CD4-positive, alpha-beta T cell treated with Interleukin-17A for 4 hours (primary cell): ENCODE measurements at places on chromosomes 3 and 15.

DNA sequence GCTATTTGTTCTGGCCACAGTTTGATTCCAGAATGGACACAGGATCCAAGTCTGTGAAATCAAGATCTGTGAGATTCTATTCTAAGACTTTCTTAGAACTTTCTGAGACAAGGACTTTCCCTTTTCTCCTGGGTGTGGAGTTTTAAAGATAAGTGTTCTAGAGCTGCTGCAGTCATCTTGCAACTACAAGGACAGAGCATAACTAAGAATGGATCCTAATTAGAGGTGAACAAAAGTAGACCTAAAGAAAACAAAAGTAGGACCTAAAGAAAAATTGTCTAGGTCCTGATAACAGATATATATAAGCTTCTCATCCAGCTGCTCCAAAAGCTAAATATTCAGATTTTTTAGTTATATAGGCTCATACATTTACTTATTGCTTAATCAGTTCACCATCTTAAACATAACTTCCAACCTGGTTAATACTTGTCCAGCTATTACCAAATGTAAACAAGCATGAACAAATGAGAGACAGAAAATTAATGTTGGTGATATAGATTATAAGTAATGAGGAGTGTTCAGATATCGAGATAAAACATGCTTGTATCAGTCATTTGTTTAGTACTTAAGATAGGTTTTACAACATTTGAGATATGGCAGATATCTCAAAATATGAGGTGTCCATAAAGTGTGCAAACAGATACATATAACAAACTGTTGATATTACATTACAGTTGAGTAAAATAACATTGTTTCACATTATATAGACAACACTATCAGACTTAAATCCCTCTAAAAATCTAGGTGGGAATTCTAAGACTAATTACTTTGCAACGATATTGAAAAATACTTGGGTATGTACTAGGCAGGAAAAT, 75.1 kb downstream of the CD200 start:
- DNase-seq: no peak

DNA sequence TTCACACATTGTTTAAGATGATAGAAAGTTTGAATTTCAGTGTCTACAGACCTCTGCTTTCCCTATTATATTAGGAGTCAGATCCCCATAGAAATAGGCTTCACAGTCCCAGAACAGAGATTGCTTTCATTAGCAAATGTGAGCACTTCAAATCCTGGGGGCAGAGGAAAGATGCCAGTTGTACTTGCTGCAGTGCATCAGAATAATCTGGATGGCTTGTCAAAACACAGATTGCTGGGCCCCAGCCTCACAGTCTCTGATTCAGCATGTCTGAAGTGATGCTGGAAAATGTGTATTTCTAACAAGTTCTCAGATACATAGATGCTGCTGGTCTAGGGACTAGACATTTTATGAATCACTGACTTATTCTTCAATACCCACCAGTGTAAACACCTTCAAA, 375.2 kb downstream of the FGF12 start:
- DNase-seq: no peak

DNA sequence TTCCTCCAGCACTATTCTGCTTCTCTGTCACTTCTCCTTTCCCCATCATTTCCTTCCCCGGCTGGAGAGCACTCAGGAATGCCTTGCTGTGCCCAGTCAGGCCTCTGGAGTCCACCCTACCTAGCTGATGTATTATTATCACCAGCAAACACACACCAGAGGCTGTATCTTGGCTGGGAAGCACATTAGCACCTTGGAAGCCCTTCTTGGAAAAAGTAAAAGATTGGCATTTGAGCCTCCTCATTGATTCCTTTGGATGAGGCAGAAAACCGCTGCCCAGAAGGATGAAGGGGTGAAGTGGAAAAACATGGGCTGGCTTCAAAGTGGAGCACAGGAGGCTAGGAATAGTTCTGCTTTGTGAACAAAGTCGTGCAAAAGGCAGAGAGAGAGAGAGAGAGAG, 244.3 kb downstream of the RPLP1 start:
- no peak for DNase-seq

- DNase-seq: no peak
Observed at GRCh38 chr15:56891852-56892440, 26.5 kb upstream of the TCF12 start.

DNA sequence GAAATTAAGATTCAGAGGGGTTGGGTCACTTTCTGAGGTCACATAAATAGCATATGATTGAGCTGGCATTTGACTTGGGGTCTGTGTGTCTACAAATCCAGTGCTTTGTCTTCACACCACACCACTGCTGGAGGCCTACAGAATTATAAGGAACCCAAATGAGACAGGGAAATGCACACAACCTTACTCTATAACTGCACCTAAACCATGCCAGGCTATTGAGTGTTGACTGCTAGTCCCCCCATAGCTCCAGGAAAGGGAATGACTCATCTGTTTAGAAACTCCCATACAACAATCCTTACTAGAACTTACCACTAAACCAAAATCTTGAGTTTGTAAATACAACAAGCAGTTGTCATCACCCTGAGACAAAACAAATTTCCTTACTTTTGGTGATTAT, 16.9 kb upstream of the TSC22D2 start:
- DNase-seq: no peak

DNA sequence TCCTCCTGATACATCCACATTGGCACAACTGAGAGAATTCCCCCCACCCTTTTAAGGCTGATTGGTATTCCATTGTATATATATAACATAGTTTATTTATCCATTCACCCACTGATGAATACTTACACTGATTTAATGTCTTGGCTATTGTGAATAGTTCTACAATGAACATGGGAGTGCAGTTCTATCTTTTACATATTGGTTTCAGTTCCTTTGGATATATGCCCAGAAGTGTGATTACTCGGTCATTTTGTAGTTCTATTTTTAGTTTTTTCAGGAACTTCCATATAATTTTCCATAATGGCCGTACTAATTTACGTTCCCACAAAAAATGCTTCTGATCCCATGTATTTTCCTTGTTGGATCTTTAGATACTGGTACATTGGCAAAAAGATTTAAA, 135.3 kb downstream of the FMN1 start:
- no peak for DNase-seq

- DNase-seq: no peak
Observed at GRCh38 chr15:55799291-55800212, 56.6 kb upstream of the PRTG start.

DNA sequence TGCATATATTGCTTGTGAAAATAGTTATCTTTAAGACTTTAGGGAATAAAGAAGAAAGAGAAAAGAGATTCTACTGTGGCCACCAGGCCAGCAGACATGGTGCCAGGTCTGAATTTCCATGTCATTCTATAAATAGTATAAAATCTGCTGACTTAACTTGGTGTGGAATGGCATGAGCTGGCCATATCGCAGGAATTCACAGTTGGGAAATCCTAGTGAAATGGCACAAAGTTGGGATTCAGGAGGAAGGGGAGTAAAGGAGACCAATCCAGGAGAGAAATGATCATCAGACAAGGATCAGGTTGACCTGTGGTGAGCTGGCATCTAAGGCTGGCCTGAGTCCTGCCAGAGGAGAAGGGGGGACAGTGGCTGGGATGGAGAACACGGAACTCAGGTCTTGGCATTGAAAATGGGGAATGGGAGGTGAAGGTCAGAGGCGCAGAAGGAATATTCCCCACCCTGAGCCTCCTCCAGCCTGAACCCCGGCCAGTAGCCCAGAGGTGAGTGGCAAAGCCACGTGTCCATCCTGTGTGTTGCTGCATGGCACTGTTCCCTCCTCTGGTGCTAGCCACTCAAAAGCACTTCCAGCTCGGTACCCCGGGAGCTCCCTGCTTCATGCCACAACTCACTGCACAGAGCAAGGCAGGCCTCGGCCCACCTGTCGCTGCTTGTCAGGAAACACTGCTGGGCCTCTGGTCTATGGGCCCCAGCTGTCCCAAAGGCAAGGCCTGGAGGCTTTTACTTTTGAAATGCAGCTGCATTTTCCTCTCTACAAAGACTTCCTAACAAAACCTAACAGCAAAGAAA, 51.4 kb downstream of the SSUH2 start:
- DNase-seq: no peak

DNA sequence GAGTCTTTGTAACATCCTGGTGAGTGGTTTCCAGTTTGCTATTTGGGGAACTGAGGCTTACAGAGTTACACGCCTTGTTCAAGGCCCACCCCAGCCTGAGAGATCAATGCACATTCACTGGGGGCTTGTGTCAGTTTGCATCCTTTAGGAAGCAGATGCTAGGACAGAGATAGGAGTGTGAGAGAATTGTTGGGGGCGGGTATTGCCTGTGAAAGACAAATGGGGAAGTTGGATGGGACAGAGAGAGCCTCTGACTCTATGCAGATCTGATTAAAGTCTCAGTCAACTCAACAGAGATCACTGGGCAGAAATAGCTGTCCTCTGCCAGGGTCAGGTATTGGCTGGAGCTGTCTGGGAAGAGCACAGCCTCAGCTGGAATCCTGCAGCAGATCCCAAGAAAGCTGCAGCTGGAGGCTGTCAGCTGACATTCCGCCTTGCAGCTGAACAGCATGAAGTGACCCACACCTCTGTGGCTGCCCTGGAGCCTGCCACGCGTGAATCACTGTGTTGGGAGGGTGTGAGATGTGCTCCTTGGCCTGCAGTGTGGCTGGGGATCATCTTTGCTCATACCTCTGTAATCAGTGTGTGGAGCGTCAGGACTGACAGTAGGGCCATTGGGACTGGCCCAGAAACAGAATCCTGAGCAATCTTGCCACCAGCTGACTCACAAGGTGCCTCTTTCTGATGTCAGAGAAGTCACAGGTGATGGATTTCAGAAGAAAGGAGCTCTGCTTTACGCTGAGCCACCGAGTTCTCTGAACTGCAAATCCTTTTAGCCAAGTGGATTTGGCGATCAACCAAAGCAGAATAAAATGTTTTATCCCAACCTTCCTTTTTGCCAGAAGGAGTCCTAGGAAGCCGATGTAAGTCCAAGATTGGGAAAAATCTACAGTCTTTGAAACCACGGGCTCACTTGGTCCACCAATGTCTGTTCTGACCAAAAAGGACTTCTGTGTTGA, 284.1 kb upstream of the LRRFIP2 start:
- no peak for DNase-seq

GRCh38 chr15:25784876-25785640, 78.1 kb downstream of the ATP10A start:
- DNase-seq: no peak

DNA sequence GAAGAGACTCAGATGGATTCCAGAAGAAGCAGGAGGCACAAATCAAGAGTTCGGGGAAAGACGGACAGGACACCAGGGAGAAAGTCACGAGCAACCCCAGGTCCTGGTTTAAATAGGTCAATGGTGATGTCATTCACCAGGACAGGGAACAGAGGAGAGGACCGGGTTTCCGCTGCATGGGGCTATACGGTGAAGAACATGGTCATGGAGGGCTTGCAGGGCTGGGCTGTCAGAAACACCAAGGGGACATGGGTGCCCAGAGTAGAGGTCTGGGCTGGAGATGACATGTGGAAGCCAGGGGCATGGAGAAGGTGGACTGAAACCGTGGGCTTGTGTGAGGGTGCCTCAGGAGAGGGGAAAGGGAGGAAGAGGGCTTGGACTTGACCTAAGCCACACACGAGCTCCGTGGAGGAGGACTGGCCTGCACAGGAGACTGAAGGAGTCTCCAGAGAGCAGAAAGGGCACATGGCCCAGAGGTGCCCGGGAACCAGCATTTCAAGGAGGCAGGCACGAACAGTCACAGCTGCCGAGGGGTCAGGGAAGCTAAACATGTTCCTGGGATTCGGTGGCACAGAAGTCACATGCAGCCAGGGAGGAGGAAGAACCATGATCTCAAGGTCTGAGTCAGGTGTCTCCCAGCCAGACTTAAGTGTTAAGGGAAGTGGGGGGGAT, 54.2 kb upstream of the RPL32 start:
- DNase-seq: no peak

GRCh38 chr15:28907338-28907960, 21.7 kb downstream of the APBA2 start:
- DNase-seq: no peak

DNA sequence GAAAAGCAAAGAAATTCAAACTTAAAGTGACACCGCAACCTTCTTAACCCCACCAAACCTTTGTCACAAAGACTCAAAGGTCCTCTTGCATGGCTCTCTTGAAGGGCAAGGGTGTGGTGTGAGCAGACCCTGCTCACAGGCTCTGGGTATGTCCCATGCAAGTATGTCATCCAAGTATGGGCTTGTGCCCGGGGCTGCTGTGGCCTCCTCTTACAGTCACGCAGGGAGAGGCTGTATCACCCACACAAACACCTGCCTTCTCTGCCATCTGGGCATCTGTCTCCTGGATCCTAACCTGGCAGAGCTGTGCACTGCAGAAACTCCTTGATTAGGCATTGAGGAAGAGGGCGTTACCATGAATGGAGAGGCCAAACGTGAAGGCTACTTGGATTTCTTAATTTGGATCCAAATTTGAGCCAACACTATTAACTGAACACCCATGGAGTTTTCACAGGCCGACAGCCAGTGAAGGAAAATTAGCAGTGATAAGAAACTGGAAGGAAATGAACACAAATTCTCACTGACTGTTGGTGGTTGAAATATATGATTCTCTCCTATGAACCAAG, 146.6 kb downstream of the DUT start:
- DNase-seq: no peak

- DNase-seq: peak; percentile 13
Observed at GRCh38 chr15:100918690-100919480, at the start of gene LRRK1. TSS of gene LRRK1 (plus strand) at chr15:100919357. CDS start at chr15:100924633, 5,276 bp downstream.

- no peak for DNase-seq
Observed at GRCh38 chr3:29348316-29348715, 67.4 kb downstream of the RBMS3 start.

GRCh38 chr3:150763841-150764483, 993 bp upstream of the SIAH2 start:
- peak; percentile 62 for DNase-seq

DNA sequence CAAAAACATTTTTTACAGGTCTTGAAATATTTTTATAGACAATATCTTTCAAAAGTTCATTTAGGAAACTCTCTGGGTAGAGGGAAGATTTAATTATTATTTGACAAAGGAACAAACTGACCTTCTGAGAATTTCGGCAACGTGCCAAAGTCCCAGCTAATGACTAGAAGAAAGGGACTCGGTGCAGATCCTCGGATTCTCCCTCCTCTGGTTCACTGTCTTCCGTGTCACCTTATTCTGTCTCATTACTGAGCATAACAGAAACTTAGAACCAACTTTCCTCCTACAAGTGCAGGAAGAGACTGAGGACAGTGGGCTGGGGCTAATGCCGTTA, 339.1 kb downstream of the MECOM start:
- DNase-seq: no peak

- DNase-seq: no peak
Observed at GRCh38 chr3:195034541-195034940, 236.4 kb downstream of the XXYLT1 start.
